Stimulated activated CD8-positive, alpha-beta memory T cell treated with anti-CD3 and anti-CD28 coated beads, Interleukin-4, amount 100 ng/mL, for 1 hour (primary cell): ENCODE measurements at places on chromosomes 2 and 18.

DNA sequence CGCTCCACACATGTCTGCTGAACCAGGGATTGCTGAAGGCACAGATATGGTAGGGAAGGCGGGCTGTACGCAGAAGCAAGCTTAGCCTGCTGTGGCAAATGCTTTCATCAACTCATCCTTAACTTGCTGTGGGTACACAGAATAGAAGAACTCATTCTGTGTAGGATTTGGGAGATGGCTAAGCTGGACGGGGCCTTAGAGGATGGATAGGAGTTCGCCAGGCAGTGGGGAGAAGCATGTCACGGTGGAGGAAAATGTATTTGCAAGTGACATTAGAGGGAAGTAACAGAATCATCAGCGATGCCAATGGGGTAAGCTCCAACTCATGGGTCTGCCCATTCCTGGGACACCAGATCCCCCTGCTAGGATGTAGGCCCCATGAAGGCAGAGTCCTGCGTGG, 96.7 kb upstream of the SMIM21 start:
- no peak for DNase-seq

DNA sequence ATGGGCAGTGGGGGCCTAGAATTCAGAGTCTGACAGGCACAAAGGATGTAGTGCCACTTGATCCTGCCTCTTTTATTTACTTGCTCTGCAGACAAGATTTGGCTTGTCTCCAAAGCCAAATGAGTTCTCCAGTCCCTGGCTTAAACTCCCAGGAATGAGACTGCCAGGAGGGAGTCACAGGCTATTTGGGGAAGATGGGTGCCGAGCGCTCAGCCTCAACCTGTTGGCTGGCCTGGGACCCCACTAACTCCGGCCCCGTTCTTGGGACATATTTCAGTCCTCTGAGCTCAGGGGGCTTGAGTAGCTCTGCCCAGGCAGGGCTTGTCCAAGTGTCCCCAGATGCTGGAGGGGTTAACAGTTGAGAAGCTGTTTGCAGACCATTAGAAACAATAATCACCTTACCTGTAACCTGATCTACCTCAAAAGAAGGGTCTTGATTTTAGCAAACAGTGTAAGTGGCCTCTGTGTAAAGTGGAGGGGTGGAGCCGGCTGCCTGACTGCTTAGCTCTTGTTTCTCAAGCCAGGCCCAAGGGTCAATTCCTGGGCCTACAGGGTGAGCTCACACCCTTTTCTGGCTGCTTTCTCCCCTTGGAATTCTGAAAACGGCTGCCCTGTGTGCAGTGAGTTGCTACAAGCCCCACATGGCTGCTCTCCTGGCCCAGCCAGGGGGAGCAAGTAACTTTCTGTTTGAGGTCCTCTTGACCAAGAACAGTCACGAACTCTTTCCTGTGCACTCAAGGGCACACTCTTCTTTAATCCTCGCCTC, 27.1 kb upstream of the FZD5 start:
- no peak for DNase-seq

- no peak for DNase-seq
Measured at GRCh38 chr2:38959466-38959865, 69.8 kb downstream of the ARHGEF33 start.

DNA sequence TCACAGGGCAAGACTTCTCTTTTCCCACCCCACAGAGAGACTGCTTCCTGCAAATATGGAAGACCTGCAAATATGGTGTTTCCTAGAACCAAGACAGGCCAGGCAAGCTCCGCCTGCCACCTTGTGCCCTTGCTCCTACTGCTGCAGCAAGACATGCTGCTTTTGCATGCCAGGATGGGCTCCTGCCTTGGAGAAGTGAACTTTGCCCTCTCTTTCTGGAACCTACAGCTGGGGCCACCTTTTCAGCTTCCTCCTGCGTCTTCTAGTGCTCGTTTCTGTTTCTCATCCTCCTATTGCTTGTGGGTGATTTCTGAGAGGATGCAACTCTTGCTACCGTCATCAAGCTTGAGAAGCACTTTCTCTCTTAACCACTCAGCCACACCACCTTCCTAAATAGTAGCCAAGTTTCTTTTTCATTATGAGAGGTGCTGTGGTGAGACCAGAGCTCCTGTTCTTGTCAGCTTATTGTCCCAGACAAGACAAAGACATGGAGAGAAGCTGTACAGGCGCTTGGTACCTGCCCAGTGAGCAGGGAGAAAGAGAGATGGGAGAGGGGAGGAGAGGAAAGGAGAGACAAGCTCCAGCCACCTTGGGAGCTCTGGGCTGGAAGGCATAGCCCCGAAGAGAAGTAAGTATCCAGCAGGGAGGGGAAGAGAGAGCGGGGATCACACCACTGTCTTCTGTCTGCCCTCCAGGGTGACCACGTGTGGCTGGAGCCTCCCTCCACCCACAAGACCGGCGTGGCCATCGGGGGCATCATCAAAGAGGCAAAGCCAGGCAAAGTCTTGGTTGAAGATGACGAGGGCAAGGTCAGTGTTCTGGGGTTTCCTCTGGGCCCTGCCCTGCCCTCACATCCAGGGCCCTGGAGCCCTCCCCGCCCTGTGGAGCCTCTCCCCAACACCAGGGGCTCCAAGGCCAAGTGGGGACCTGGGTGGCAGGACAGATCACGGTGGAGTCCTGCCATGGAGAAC, 28.3 kb downstream of the MYO7B start:
- DNase-seq, result no peak

- DNase-seq, result no peak
Measured at GRCh38 chr2:135667045-135667444, 74.6 kb upstream of the UBXN4 start.

DNA sequence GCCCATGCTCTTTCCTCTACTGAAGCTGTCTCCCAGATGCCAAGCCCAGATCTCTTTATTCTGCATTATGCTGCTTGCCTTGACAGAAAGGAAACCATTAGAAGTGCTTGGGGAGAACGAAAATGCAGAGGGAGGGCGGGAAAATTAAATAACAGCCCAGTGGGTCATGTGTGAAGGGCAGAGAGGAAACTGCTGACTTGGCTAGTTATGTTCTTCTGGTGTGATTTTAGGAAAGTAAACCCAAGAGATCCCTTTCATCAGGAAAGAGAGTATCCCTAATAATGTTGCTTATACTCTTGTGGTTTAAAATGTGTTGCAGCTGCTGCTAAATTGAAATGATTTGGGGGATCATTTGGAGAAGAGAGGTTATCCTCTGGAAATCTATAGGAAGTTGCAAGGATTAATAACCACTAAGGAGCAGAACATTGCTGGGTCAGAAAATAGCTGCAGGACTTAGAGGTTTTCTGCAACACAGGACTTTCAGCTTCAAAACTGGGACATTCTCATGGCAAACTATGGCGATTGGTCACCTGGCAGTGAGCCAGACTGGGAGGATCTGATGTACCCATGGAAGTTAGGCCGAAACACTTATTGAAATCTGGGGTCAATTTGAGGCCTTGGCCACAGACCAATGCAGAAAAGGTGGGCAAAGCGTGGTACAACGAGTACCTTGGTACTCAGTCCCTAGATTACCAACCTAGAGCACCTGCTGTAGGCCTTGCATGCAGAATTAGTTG, 172.2 kb downstream of the TMEM247 start:
- no peak for DNase-seq

- DNase-seq, result no peak
Measured at GRCh38 chr2:20183373-20183772, 41.6 kb downstream of the SDC1 start.

- no peak for DNase-seq
Measured at GRCh38 chr18:61738488-61738887, 154.3 kb downstream of the RNF152 start.

GRCh38 chr2:202052235-202052634, 18.6 kb downstream of the FZD7 start:
- no peak for DNase-seq

DNA sequence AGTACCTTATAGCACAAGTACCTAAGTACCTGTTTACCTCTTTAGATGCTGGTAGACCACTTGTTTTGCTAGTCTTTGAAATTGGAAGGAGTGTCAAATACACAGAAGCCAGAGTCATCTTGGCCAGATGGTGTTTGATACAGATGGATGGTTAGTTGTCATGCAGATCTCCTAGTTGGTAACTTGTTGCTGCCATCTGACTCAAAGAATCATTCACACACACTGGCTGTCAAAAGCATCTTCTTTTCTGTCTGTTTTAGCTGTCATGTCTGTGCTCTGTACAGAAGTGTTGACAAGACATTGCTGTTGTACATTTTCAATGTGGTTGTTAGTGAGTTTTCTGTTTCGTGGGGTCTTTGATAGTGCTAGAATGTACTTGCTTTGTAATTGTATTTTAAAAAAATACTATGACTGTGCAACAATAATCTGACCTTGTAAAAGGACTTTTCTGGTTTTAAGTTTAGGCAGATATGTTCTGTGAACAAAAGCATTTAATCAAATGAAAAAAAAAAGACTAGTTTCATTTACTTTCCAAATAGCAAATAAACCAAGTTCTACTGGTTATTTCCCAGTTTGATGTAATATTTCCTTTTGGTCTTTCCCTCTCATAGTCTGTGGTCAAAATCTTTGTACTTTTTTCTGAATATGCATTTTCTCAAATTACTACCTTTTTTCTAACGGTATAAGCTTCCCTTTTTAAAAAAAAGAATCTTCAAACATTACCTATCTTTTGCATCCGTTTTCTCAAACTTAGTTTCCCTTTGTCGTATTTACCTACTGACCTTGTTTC, 39.9 kb downstream of the TANK start:
- no peak for DNase-seq

DNA sequence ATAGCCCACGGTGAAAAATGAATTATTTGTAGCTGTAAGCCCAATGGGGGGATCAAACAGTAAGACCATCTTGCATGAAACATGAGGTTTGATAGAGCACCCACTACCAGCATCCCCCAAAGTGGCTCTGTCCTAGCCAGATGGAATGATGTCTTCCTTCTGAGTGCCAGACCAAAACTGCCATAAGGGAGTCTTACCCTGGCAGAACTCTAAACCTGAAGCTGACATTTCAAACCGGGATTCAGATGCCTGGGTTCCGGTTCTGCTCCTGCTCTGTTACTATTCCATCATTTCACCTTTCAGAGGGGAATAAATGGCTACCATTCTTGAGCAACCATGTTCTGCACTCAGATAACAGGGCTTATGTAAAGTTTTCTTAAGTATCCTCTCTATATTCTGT, 67.4 kb downstream of the MYO3B start:
- no peak for DNase-seq

- no peak for DNase-seq
Measured at GRCh38 chr2:64479259-64480117, 25.5 kb downstream of the LGALSL start.

DNA sequence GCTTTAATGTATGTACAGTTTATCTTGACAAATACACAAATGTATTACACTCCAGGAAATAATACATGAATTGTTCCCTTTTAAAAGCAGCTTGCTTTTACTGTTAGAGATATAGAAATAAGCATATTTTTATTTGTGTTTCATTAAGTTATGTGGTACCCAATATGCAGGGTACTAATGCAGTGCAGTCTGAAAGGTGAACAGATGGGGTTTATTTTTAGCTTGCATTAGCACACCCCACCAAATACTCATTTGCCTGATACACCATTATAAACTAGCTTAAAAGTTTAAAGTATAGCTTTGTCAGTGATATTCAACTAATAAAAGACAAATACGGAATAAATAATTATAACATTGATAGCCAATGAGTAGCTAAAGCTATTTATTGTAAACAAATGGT, 394.7 kb upstream of the ZNF804A start:
- no peak for DNase-seq

GRCh38 chr2:167275046-167275445, 386.8 kb downstream of the XIRP2 start:
- no peak for DNase-seq
